HCT116 (cell line): ENCODE measurements at places on chromosomes 2 and 18. TPM values are rescaled to one million over a fixed set of nuclear protein-coding genes. Genes with fewer than 3 reads are reported as not detected.

The ACADL gene
- not detected for total RNA-seq

The KCNG2 gene
- not detected for total RNA-seq

DNA sequence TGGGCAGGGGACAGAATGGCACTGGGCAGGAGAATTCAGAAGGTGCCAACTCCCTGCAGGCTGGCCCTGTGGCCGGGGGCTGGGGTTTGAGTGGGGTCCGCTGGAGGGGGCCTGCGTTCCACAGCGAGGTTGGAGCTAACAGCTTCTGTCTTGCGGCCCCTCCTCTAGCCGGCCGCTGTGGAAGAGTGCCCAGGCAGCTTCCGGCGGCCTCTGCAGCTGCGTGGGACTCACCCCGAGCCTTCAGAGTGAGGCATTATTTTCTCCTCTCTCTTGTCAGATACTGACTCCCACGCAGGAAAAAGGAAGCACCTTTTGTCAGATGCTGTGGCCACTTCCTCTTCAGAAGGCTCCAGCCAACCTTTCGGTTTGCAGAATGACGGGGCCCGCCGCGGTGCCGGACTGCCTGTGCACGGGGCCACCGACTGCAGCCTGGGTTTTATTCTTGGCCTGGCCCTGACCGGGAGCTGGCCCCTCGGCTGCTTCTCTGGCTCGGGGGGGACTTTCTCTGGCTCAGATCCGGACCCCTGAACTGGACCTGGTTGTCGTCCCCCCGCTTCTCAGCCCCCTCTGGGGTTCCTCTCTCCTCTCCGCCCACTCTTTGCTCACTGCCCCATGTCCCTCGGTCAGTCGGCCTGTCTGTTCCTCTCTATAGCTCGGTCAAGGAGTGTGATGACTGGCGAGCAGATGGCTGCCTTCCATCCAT lies 40.1 kb downstream of the ARHGAP25 start:
- no peak for DNase-seq

- peak; percentile 73 for DNase-seq
Measured at GRCh38 chr18:9631814-9632496, 17.6 kb upstream of the PPP4R1 start.

- DNase-seq = no peak
Measured at GRCh38 chr2:73283545-73284295, 558 bp downstream of the FBXO41 start.
